Naive thymus-derived CD8-positive, alpha-beta T cell (primary cell): ENCODE measurements at places on chromosomes 6 and 20. TPM values are rescaled to one million over a fixed set of nuclear protein-coding genes. Genes with fewer than 3 reads are reported as not detected.

CCHCR1 gene
- 36.4 TPM for total RNA-seq

MPIG6B gene
- 1.9 TPM for total RNA-seq

ID1 gene
- total RNA-seq = 1.3 TPM

C6orf15 gene
- total RNA-seq = not detected

ADGB gene
- total RNA-seq = not detected

DNA sequence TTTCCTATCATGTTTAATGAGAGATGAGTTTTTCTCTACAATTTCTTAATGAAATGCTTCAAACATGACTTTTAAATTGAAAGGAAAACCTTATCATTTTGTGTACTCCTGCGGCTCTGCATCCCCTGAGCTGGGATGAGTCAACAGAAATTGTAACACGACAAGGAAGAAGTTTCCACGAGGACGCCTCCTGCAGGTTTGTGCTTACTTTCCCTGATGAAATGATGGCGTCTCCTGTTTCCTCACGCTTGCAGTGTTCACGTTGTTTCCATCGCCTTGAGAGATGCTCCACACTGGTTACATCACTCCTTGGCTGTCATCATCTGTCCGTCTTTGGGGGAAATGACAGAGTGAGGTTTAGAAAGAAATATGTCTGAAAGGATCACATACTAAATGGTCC, 233.7 kb upstream of the ZFP64 start:
- no peaks in the 10 kb centered on the region for H3K4me1 ChIP-seq
- H3K27ac ChIP-seq = no peak overlapping the region
- no peaks in the 10 kb centered on the region for H3K36me3 ChIP-seq
- no peak overlapping the region for H3K4me3 ChIP-seq
- no peaks in the 10 kb centered on the region for H3K27me3 ChIP-seq

DNA sequence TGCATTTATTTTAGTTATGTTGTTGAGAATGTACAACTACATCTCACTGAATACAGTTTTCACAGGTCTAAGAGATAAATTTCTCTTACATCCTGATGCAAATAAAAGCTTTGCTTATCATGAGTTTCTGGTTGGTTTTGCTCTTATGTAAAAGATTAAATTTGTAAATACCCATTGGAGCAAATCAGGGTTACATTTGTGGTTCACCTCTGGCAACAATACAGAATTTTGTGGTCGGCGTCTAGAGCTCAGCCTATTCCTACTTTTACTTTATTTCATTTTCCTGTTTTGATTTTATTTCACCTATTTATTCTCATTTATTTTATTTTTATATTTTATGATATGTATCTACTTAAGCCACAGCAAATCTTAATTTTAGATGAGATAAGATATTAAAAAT, 271.9 kb upstream of the MARCKS start:
- no peaks in the 10 kb centered on the region for H3K36me3 ChIP-seq
- no peak overlapping the region for H3K27ac ChIP-seq
- H3K4me3 ChIP-seq = no peak overlapping the region
- H3K27me3 ChIP-seq = peaks cover 5% of the 10 kb centered on the region

- H3K27me3 ChIP-seq = no peaks in the 10 kb centered on the region
- no peak overlapping the region for H3K4me3 ChIP-seq
- no peaks in the 10 kb centered on the region for H3K36me3 ChIP-seq
- H3K27ac ChIP-seq = no peak overlapping the region
- H3K4me1 ChIP-seq = no peaks in the 10 kb centered on the region
Observed at GRCh38 chr20:52590100-52590499, 382.1 kb upstream of the TSHZ2 start.

- H3K36me3 ChIP-seq = no peaks in the 10 kb centered on the region
- no peak overlapping the region for H3K27ac ChIP-seq
- peaks cover 9% of the 10 kb centered on the region for H3K27me3 ChIP-seq
- no peaks in the 10 kb centered on the region for H3K4me1 ChIP-seq
- no peak overlapping the region for H3K4me3 ChIP-seq
Observed at GRCh38 chr6:126313941-126314340, 26.0 kb upstream of the CENPW start.

DNA sequence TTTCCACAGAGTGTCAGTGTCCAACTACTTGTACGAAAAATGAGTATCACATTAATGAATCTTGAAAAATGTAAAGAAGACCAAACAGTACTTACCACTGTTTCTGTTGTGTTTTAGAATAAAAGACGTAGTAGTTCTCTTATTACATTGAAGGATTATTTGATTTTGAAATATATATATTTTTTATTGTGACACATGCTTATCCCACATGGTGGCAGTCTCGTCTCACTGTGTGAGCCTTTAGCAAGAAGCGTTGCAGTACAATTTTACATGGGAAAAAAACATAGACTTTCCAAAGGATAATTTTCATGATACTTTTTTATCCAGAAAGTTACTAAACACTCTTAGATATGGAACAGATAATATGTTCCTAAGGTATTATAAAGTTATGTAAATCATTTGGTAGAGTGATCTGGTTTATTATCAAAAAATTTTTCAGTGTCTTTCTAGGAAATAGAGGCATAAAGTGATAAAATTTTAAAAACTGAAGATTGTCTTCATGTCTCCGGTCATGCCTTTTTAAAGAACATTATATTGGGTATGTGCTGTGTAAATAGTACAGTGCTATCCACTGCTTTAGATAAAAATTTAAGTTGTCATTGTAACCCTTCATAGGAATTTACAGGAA, 117.5 kb upstream of the SAMD5 start:
- H3K4me1 ChIP-seq = peaks cover 4% of the 10 kb centered on the region
- H3K36me3 ChIP-seq = no peaks in the 10 kb centered on the region
- no peak for DNase-seq
- no peak overlapping the region for H3K4me3 ChIP-seq
- H3K27ac ChIP-seq = no peak overlapping the region
- H3K27me3 ChIP-seq = no peaks in the 10 kb centered on the region
